ENCODE measurements at places on chromosomes 5 and 9.

DNA sequence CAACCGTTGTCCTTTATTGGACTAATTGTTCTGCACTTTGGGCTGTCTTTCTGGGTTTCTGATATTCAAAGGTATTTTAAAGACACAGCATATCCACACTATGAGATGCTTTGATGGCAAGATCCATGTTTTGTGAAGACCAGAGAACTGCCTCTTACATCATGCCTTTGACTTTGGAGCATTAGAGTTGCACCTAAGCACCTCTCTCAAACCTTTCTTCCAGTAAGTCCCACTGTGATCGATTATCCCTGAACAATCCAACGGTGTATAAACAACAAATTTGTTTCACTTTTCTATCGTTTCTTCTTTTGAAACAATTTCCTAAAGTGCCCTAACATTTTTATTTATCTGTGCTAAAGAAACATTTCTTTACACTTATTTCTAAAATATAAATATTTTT lies 144.4 kb downstream of the KCTD16 start:
- DNase-seq: no peak

GRCh38 chr9:126838895-126839294 lies 21.5 kb upstream of the ZBTB34 start:
- DNase-seq: no peak

- DNase-seq: no peak
These were observed 193.6 kb downstream of the ZSWIM6 start for GRCh38 chr5:61525512-61526206.

GRCh38 chr9:137423514-137424291 lies 510 bp downstream of the NOXA1 start:
- DNase-seq: no peak

GRCh38 chr5:150112201-150113046 lies 26.1 kb upstream of the CSF1R start:
- DNase-seq: no peak

DNA sequence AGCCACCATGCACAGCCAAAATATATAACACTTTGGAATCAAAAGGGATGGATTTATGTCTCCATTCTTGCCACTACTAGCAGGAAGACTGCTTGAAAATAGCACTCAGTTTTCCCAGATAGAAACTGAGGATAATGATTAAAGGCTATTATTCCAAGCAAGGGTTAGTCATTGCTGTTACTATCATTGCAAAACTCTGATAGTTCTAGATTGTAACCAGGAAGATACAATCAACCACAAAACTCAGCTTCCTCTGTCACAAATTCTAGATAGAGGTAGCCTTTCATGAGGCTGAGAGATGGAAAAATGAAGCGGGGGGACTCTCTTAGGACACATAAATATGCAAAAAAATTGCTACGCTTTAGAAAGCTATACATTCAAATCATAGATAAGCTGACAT lies 3.1 kb downstream of the ANXA1 start:
- no peak for DNase-seq

- no peak for DNase-seq
These were observed 6.9 kb downstream of the MRPS27 start for GRCh38 chr5:72313141-72313540.

- no peak for DNase-seq
These were observed 281.7 kb upstream of the EFNA5 start for GRCh38 chr5:107952450-107952849.

GRCh38 chr5:64015824-64016223 lies 53.6 kb upstream of the HTR1A start:
- no peak for DNase-seq

GRCh38 chr9:99130069-99130468 lies 25.2 kb downstream of the TGFBR1 start:
- DNase-seq: no peak

- DNase-seq: no peak
These were observed 4.1 kb downstream of the DENND1A start for GRCh38 chr9:123925819-123926218.

DNA sequence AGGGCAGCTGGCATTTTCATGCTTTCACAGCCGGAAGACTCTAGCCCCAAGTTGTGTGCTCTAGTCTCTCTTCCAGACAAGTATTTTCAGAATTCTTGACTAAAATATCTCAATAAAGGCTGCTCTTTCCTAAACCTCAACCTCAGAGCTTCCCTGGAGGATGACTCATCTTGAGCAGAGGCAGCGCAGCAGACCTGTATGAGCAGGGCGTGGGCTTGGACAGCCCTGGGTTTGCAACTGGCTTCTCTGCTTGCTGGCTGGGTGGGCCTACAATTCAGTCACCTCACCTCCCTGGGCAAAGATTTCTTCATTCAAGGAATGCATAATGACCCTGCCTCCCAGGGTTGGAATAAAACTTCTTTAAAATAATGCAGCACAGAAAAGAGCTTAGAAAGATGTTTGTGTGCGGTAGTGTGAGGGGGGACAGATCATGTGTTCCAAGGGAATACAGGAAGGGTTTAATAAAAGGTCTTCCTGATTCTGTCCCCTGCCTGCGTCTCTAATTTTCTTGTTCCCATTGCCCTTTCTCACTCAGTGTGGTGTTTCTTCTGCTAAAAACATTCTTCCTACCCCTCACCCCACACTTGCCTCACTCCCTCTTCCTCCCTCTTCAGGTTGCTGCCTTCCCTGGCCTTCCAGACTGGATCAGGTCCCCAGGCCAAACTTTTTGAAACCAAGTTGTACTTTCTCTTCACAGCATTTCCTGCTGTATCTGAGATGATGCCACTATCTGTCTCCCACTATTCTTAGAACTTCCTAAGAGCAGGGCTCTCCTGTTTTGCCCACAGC lies 39.4 kb upstream of the MAP1B start:
- DNase-seq: no peak

GRCh38 chr5:11310158-11310557 lies 549.1 kb upstream of the DAP start:
- DNase-seq: no peak

- no peak for DNase-seq
These were observed 87.6 kb downstream of the FBXO38 start for GRCh38 chr5:148471379-148471778.

GRCh38 chr5:33588654-33589372 lies 148.0 kb downstream of the TARS1 start:
- no peak for DNase-seq

GRCh38 chr5:8329773-8330172 lies 460.8 kb downstream of the MTRR start:
- no peak for DNase-seq

- DNase-seq: no peak
These were observed 964.7 kb upstream of the PTPRD start for GRCh38 chr9:11577522-11577921.

GRCh38 chr9:131270171-131271015 lies 5.9 kb downstream of the FAM78A start:
- DNase-seq: no peak

DNA sequence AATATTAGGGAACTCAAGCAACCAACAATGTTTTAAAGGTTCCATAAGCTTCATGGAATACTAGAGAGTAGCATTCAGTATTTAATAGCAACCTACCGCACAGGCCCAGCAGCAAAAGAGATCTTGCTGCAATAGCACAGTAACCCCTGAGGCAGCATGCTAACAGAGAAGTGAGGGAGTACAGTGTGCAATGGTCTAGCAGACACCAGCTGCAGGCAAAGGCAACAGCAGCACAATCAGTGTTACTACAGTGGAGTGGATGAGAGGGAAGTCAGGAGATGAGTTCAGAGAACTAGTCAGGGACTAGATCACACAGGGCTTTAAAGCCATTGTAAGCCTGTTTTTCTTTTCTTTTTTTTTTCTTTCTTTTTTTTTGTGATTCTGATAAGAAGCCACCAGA lies 2.8 kb downstream of the TICAM2 start:
- no peak for DNase-seq

DNA sequence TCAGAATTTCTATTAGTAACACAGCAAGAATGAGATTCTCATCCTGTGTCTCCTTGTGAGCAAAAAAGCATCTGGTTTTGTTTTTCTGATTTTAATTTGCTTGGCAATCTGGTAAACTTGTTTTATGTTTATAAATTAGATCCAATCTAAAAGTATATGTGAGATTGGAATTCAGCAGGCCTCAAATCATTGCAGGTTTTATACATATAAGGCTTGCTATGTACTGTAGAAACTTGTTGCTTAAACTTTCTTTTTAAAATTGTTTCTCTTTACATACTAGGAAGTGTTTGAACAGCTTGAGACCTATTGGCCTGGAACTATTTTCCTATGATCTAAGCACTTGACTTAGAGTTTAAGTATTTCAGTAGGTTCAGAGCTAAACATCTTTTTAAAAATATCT lies 1037.8 kb downstream of the NR2F1-AS1 start:
- no peak for DNase-seq

DNA sequence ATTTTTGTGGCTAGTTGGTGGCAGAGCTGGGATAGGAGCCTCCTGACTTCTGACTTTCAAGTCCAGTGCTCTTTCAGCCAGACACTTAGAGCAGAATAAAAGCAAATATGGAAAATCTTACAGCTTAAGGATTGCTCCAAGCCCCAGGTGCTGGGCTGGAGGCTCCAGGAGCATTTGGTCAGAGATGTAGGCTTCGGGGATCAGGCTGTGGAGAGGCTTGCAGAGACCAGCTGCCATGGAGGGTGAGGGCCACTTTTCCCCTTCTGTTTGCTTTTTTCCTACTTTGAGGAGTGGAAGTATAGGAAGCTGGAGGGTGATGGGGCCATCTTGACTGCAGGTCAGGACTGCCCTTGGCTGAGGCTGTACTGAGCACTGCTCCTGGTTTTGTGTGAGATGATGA lies 58.9 kb downstream of the RGS3 start:
- DNase-seq: no peak

Data from cerebellar nuclear complex (tissue), 1 donor.